ENCODE measurements at places on chromosomes 13 and 19. TPM values are rescaled to one million over a fixed set of nuclear protein-coding genes. Genes with fewer than 3 reads are reported as not detected.

The TLE6 gene
- 4.0 TPM for total RNA-seq

The ZNF627 gene
- 10.7 TPM for total RNA-seq

The NXNL1 gene
- total RNA-seq = not detected

The KIR2DL3 gene
- not detected for total RNA-seq

The ARRDC2 gene
- total RNA-seq = 21.4 TPM

GRCh38 chr13:97250560-97250959 is 28.4 kb downstream of the MBNL2 start:
- no peak for DNase-seq

DNA sequence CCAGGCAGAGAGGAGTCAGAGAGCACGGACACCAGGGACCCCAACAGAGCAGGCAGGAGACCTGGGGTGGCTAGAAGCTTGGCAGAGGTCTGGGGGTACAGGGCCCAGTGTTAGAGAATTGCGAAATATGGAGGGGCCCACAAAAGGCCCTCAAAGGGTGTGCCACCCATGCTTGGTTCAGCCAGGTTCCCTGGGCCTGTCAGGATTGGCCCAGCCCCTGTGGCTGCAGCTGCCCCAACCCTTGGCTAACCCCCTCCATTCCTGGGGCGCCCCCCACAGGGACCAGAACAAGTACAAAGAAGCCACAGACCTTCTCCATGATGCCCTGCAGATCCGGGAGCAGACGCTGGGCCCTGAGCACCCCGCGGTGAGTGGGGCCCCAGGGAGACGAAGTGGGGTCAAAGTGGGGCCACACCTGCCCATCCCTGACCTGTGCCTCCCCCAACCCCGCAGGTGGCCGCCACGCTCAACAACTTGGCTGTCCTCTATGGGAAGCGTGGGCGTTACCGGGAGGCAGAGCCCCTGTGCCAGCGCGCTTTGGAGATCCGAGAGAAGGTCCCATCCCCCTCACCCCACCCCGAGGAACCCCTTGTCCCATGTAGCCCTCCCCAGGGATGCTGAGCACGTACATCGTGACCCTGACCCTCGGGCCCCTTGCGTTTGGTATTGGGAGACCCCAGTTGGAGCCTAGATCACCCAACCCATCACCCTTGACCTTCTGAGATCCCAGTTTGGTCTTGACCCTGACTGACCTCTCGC is 8.0 kb downstream of the KLC3 start:
- no peak for DNase-seq

GRCh38 chr13:62294244-62294643 is 878.6 kb upstream of the PCDH20 start:
- DNase-seq = no peak

GRCh38 chr13:25180775-25181537 is 8.9 kb upstream of the AMER2 start:
- DNase-seq = no peak

GRCh38 chr13:39960191-39960590 is 304.7 kb downstream of the COG6 start:
- DNase-seq = no peak

GRCh38 chr13:40986101-40986856 is 32.8 kb downstream of the ELF1 start:
- DNase-seq = no peak

- no peak for DNase-seq
These were observed 2776.3 kb downstream of the PCDH9 start for GRCh38 chr13:64453831-64454230.

DNA sequence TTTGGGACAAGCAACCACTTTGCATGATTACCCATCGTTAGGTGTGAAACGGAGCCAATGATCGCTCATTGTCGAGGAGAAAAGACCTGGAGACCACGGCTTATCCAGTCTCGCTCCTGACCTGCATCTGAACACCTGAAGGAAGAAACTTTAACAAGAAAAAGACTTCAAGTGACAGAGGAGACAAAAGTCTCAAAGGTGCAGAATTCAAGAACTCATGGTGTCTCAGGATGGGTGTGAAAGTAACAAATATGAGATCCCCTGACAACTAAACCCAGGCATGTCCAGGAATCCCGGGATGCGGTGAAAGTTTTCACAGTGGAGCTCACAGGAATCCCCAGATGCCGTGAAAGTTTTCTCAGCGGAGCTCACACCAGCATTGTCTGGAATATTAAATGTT is 6.3 kb upstream of the ATP11A start:
- no peak for DNase-seq

GRCh38 chr13:80400865-80401426 is 60.0 kb upstream of the SPRY2 start:
- DNase-seq = no peak

GRCh38 chr13:26186995-26187394 is 35.1 kb downstream of the RNF6 start:
- no peak for DNase-seq

DNA sequence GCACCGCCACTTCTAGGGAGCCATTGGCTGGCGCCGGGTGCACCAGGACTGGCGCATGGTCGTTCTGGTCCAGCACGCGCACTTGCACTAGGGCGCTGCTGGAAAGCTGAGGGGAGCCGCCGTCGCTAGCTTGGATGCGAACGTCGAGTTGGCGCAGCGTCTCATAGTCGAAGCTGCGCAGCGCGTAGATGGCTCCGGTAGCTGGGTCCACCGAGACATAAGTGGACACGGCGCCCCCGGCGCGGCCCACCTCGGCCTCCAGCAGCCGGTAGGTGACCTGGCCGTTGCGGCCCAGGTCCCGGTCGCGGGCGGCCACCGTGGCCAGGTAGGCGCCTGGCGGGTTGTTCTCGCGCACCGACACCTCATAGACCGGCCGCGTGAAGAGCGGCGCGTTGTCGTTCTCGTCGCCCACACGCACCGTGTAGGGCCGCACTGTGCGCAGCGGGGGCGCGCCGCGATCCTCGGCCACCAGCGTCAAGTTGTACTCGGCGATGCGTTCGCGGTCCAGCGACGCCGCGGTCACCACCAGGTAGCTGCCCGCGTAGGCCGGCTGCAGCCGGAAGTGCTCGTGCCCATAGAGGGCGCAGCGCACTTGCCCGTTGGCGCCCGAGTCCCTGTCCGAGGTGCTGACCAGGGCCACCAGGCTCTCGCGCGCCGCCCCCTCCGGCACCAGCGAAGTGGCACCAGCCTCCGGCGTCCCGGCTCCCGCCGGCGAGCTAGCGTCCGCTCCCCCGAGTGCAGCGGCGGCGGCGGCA is 1.7 kb downstream of the PCDH8 start:
- no peak for DNase-seq

DNA sequence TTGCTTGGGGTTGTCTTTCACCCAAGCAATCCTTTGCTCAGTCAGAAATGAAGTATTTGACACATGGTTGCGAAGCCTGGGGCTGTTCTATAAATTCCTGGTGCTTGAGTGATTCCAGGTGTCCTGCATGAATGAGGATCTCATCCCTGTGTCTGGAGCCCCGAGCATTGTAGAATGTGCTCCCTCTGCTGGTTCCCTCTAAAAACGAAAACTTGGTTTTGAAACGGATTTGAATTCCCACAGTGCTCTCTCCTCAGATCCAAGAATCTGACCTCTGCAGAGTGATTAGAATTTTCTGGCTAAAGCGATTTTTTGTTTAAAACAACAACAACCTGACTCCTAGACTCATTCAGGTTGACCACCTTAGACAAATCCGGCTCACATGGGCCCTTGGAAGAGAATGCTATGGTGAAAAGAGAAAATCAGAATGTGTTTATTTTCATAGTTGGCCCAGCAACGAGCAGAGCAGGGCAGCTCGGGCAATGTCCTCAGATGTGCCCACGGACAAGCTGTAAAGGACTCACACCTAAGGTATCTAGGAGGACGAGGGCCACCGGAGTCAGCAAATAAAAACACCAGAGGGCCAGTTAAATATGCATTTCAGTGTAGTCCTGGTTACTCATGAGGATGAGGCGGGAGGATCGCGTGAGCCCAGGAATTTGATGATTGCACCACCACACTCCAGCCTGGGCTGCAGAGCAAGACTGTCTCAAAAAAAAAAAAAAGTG is 8.7 kb upstream of the ATP12A start:
- DNase-seq = no peak

DNA sequence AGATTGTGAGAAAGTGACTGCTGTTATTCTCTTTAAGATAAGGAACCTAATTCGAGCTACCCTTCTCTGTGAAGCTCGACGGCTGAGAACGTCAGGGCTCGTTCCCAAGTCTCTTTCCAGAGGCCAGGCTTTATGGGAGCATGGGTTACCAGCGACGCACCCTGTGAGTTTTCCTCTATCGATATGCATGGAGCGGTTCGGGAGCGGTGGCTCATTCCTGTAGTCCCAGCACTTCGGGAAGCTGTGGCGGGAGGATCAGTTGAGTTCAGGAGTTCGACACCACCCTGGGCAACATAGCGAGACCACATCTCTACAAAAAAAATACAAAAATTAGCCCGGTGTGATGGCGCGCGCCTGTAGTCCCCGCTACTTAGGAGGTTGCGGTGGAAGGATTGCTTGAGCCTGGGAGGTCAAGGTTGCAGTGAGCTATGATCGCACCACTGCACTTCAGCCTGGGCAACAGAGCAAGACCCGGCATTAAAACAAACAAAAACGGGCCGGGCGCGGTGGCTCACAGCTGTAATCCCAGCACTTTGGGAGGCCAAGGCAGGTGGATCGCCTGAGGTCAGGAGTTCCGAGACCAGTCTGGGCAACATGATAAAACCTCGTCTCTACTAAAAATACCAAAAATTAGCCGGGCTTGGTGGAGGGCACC is 681 bp upstream of the ZNF606 start:
- no peak for DNase-seq

DNA sequence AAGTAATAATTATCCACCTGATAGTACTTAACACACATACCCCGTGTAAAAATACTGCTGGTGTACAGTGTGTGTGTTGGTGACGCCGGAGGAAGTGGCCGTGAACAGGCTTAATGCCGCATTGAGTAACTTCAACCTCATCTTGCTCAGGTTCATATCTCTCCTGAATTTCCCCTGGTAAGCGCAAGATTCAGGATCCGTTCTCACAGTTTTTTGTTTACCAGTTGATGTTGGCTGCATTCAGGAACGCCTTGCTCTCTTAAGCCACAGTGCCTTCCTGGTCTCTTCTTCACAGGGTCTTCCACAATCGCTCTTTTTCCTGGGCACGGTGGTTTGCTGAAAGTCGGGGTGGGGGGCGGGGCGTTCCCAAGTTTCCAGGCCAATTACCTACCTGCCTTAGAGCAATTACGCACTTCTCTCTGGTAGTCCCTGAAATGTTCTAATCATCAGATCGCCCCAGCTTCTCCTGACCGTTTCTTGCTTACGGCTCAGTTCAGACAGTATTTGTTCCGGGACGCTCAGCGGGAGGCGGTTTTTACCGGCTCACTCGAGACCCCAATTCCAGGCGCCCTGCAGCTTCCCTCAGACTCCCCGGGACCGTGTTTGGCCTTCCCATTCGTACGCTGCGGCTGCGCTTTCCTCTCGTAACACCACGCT is 706 bp upstream of the DNAJC3 start:
- no peak for DNase-seq

- no peak for DNase-seq
These were observed 121.3 kb upstream of the SPACA7 start for GRCh38 chr13:112254900-112255299.

- no peak for DNase-seq
These were observed 65.4 kb downstream of the SPATA13 start for GRCh38 chr13:24225930-24226329.

GRCh38 chr13:93283255-93283654 is 56.6 kb downstream of the GPC6 start:
- no peak for DNase-seq

- no peak for DNase-seq
These were observed 21.3 kb upstream of the IRGC start for GRCh38 chr19:43694553-43694952.

DNA sequence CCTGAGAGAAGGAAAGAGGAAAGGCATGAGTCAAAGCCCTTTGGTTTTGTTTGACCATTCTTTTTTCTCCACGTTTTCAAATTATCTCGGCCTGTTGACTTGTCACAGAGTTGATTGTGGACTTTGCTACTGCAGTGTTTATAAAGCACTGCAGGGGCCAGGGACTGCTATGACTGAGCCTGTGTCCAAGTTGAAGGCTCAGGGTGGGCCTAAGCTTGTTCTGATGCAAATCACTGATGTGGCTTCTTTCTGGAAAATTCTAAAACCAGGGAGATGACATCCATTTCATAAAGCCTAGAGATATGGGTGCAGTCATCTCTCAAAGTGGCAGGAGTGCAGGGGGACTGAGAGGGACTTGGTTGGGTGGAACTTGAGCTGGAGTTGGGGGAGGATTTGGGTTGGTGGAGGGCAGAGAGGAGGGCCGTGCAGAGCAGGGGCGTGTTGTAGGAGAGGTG is 1.2 kb upstream of the CXCL17 start:
- no peak for DNase-seq

- no peak for DNase-seq
These were observed 144.9 kb upstream of the SOX1 start for GRCh38 chr13:111922086-111922485.

- no peak for DNase-seq
These were observed 228.5 kb upstream of the ARGLU1 start for GRCh38 chr13:106796280-106797047.

GRCh38 chr19:30150626-30151025 is 208.6 kb downstream of the URI1 start:
- DNase-seq = no peak

- no peak for DNase-seq
These were observed 63.2 kb downstream of the CCDC70 start for GRCh38 chr13:51924756-51925544.

- no peak for DNase-seq
These were observed 23.1 kb upstream of the EIF3G start for GRCh38 chr19:10142701-10143375.

GRCh38 chr13:110625771-110626321 is 10.5 kb downstream of the NAXD start:
- no peak for DNase-seq

DNA sequence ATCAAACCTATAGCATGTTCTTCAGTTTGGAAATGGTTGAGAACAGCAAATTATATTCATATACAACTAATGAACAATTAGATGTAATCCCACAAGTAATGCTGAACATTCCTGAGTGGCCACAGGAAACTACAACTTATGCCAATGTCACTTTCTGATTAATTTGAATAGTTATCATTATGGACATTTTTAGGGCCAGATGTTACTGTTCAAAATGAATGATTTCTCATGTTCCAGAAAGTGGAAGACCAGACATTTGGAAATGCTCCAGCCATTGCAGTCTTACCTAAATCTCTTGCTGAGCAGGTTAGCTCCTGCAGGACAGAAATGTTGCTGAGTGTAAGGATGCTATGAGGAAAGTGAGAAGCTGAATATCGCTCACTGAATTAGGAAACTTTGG is 819.8 kb downstream of the PCDH9 start:
- no peak for DNase-seq

DNA sequence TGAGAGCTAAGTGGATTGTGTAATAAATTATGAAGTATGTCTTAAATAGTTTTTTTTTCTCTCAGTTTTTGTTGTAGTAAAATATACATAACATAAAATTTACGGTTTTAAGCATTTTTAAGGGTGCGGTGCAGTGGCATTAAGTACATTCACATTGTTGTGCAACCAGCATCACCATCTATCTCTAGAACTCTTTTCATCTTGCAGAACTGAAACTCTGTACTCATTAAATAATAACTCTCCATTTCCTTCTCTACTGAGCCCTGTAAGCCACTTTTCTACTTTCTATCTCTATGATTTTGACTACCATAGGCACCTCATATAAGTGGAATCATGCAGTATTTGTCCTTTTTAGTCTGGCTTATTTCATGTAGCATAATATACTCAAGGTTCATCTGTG is 87.1 kb downstream of the GJA3 start:
- DNase-seq = no peak
